Stimulated activated naive B cell treated with anti-CD40 and anti-IgM and Interleukin-4, amounts not matched to agents 10 μg/mL and 1 μg/mL and 100 μg/mL, for 72 hours (primary cell): ENCODE measurements at places on chromosomes 3 and 15.

- no peaks in the 10 kb centered on the region for H3K4me1 ChIP-seq
- H3K36me3 ChIP-seq: no peaks in the 10 kb centered on the region
- H3K27ac ChIP-seq: no peak overlapping the region
These were observed 49.9 kb downstream of the COL6A5 start for GRCh38 chr3:130395331-130395730.

GRCh38 chr15:86677278-86677677 lies 597.6 kb downstream of the AGBL1 start:
- H3K27me3 ChIP-seq: no peaks in the 10 kb centered on the region
- H3K4me1 ChIP-seq: no peaks in the 10 kb centered on the region

DNA sequence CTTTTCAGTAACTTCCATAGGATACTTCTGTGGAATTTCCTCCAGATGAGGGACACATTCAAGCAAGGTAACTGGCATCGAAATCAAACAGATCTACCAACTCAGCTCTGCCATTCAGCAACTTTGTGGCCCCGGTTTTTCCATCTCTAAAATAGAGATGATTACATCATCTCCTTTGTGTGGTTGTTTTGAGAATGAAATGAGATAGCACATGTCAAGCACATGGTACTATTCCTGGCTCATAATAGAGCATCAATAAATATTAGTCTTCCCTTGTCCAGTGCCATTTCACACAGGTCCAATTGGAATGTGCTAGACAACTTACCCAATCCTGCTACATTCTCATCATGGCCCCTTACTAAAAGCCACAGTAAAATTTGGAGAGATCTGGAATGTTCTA lies 24.2 kb upstream of the TM4SF4 start:
- H3K4me3 ChIP-seq: no peak overlapping the region
- H3K4me1 ChIP-seq: peaks cover 2% of the 10 kb centered on the region
- no peak overlapping the region for H3K27ac ChIP-seq
- H3K27me3 ChIP-seq: peaks cover 4% of the 10 kb centered on the region
- DNase-seq: no peak

- DNase-seq: no peak
- H3K27ac ChIP-seq: no peak overlapping the region
- H3K4me1 ChIP-seq: no peaks in the 10 kb centered on the region
- no peaks in the 10 kb centered on the region for H3K36me3 ChIP-seq
- H3K4me3 ChIP-seq: no peak overlapping the region
These were observed 95.9 kb downstream of the SMAD6 start for GRCh38 chr15:66797921-66798320.

DNA sequence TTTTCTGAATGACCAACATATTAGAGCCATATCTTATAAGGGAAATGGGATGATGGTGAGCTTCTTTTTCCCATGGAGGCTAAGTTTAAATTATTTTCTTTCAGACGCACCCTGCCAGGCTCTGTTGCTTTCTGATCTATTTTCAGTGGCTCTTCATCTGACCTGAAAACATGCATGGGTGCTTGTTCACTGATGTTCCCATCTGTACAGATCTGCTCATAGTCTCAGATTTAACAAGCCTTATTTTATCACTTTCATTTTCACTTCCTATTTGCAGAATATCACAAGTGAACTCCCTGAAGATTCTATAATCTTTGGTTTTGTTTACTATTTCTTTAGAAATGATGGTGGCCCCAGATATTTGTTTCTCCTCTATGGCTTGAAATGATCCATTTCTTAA lies 31.1 kb upstream of the SUCLG2 start:
- peak overlapping the region; percentile 18 for H3K4me3 ChIP-seq
- H3K27ac ChIP-seq: peak overlapping the region; percentile 82
- H3K4me1 ChIP-seq: peaks cover 34% of the 10 kb centered on the region
- H3K27me3 ChIP-seq: no peaks in the 10 kb centered on the region
- no peaks in the 10 kb centered on the region for H3K36me3 ChIP-seq
- DNase-seq: no peak

GRCh38 chr15:39172380-39173281 lies 408.2 kb upstream of the THBS1 start:
- H3K4me3 ChIP-seq: no peak overlapping the region
- no peaks in the 10 kb centered on the region for H3K36me3 ChIP-seq
- H3K4me1 ChIP-seq: no peaks in the 10 kb centered on the region
- H3K27ac ChIP-seq: no peak overlapping the region

DNA sequence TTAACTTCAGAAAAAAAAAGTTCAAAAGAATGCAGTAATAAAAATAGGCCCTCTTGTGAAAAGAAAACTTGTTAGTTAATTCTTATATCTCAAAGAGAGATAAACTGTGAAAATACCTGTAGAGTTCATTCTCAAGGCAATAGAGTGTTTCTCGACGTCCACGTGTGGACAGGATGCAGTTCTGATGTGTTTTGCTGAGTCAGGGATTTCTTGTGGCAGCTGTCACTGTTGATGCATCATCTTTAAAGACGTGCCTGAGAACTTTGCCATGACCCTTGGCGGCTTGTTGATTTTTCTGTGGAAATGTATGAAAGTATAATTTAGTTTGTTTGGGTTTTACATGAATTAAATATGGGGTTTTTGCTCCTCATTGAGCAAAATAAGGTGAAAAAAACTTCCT lies 702.2 kb downstream of the NLGN1 start:
- DNase-seq: no peak
- H3K36me3 ChIP-seq: no peaks in the 10 kb centered on the region
- H3K27ac ChIP-seq: no peak overlapping the region
- no peak overlapping the region for H3K4me3 ChIP-seq
- H3K27me3 ChIP-seq: no peaks in the 10 kb centered on the region

- H3K4me3 ChIP-seq: no peak overlapping the region
- DNase-seq: no peak
- H3K36me3 ChIP-seq: peaks cover 37% of the 10 kb centered on the region
- H3K27ac ChIP-seq: no peak overlapping the region
These were observed 10.1 kb downstream of the TOP2B start for GRCh38 chr3:25654576-25654975.

DNA sequence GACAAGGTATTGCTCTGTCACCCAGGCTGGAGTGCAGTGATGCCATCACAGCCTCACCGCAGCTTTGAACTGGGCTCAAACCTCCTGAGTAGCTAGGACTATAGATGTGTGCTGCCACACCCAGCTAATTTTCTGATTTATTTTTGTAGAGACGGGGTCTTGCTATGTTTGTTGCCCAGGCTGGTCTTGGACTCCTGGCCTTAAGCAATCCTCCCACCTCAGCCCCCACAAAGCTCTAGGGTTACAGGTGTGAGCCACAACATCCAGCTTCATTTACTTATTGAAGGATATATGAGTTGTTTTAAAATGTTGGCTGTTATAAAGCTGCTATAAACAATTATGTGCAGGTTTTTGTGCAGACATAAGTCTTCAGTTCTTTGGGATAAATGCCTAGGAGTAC lies 62.2 kb downstream of the SEC22A start:
- no peak for DNase-seq
- H3K4me1 ChIP-seq: no peaks in the 10 kb centered on the region
- H3K4me3 ChIP-seq: no peak overlapping the region
- no peaks in the 10 kb centered on the region for H3K27me3 ChIP-seq

DNA sequence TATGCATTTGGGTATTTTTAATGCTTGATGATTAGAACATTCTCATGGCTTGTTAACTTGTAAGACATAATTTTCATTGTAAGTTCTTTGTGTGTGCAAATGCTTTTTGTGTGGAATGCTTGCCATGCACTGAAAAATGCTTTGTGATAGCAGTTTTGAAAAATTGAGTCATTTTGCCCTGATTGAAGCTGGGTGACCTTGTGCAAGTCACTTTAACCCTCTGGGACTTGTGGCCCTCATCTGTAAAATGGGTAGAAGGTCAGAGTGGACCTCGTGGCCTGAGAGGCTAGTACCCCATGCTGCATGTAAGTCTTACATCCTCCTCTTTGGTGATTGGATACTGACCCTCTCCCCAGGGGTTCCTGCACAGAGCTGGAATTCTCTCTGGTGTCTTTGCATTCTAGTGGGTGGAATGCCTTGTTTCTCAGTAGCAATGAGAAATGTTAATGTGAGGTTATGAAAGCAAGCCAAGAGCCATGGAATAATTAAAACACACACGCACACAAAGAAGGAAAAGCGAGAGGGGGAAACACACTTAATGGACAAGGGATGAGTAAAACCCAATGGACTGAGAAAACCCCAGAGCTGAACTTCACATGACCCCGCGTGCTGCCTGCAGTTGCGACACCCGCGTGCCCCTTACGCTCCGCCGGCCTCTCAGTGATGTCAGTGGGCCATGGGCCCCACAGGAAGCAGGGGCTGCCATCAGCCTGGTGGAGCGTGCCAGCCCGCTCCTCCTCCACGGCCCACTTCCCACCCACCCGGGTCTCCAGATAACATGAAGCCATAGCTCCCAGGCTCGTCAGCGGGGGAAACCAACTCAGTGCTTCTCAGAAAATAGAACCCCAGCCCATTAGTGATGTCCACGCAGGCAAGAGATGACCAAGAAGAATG lies 44.0 kb downstream of the SMAD3 start:
- H3K27me3 ChIP-seq: no peaks in the 10 kb centered on the region
- peaks cover 69% of the 10 kb centered on the region for H3K4me1 ChIP-seq
- DNase-seq: peak; percentile 85
- peak overlapping the region; percentile 57 for H3K4me3 ChIP-seq
- peaks cover 23% of the 10 kb centered on the region for H3K36me3 ChIP-seq

DNA sequence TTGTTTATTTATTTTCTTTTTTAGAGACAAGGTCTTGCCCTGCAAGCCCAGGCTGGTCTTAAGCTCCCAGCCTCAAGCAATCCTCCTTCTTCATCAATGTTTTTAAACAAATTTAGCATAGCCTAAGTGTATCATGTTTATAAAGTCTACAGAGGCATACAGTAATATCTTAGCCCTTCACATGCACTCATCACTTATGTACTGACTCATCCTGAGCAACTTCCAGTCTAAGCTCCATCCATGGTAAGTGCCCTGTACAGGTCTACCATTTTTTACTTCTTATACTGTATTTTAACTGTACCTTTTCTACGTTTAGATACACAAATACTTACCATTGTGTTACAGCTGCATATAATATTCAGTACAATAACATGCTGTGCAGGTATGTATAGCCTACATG lies 860.0 kb downstream of the FHIT start:
- H3K4me3 ChIP-seq: no peak overlapping the region
- H3K4me1 ChIP-seq: no peaks in the 10 kb centered on the region
- H3K27me3 ChIP-seq: no peaks in the 10 kb centered on the region
- DNase-seq: no peak
